ENCODE measurements at places on chromosomes 7 and 10. TPM values are rescaled to one million over a fixed set of nuclear protein-coding genes. Genes with fewer than 3 reads are reported as not detected.

TMEM130 gene
- not detected for total RNA-seq

DNA sequence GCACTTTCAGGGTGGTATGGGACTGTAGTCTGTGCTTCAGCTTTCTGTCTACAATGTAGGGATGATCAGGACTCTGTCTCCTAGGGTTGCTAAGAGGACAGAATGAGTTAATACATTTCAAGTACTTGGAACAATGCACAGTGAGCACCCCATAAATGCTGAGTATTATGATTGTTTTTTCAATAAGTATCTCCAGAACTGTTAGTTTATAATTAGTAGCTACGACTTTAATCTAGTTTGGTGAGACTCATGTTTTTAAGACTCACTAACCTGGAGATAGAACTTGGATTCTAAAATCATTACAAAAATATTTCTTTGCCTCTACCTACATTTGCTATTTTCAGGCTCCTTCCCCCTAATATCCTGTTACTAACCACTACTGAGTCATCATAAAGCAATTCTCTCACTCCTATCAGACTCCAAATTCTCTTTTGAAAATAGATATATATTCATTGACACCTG is 95.3 kb downstream of the CPED1 start:
- DNase-seq = no peak

DNA sequence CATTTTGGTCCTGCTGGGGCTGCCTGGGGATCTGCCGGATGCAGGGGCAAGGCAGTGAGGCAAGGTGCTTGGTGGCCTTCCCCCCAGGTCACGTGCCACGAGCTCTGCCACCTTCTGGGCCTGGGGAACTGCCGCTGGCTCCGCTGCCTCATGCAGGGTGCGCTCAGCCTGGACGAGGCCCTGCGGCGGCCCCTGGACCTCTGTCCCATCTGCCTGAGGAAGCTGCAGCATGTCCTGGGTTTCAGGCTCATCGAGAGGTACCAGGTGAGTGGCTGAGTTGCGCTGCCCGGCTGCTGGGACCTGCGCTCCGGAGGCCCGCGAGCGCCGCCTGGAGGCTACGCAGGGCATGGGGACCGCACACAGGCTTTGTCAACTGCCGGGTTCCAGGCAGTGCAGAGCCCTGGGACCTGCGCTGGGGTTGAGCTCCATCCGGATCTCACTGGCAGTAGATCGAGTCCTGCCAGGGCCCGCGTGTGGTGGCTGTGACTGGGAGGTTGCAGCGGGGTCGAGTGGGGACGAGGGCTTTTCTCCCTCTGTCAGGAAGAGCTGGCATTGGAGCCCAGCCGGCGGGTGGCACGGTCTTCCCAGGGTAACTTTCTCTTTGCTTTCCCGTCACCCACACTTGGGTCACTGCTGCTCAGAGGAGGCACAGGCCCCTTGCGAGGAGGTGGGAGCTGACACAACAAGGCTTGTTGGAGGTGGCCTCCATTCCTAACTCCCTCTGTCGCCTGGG is 21.7 kb downstream of the AMZ1 start:
- DNase-seq = peak; percentile 90

- no peak for DNase-seq
Observed at GRCh38 chr10:17077346-17077781, 52.2 kb downstream of the CUBN start.

DNA sequence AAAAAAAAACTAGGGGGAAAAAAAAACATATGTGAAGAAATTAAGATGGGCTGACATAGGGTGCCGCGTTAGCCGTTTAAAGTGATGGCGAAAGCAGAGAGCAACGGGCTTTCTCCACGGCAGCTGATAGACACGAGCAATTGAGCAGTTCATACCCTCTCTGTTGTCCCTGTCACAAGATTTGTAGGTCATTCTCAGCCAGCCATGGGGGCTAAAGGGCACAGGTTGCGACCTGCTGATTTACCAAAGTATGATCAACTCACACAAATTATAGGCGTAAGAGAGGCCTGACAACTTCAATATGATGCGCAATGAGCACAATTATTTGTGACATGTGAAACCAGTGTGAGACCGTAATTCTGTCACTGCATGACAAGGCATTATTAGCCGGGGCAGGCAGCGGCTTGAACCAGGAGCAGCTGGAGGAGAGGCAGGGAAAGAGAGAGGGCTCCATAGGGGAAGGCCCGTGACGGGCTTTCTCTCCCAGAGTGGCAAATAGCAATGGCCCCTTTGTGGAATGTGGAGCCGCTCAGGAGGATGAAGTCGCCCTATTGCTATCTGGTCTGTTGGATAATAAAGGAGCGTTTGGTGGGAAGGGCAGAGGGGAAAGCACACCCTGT is 195.1 kb upstream of the HABP2 start:
- no peak for DNase-seq

DNA sequence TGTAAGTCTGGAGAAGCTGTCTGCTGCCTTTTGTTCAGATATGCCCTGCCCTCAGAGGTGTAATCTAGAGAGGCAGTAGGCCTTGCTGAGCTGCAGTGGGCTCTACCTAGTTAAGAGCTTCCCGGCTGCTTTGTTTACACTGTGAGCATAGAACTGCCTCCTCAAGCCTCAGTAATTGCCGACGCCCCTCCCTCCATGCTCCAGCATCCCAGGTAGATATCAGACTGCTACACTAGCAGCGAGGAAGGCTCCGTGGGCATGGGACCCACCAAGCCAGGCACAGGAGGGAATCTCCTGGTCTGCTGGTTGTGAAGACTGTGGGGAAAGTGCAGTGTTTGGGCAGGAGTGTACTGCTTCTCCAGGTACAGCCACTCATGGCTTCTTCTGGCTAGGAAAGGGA is 26.4 kb upstream of the CXCL12 start:
- DNase-seq = no peak

DNA sequence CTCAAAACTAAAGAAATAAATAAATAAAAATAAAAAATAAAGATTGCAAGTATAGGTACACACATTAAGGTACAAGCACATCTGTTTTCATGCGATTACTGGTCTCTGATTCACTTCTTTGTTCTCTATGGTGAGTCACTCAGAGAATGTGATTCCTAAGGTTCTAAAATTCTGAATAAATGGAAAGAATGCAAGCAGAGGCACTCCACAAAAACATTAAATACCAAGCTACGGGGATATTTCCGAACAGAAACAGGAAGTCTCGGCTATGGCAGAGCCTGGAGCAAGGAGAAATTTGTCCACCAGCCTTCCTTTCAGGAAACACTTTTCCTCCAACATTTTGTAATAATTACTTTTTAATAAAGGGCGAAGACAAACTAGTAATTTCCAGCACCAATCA is 1.4 kb downstream of the VOPP1 start:
- no peak for DNase-seq

DNA sequence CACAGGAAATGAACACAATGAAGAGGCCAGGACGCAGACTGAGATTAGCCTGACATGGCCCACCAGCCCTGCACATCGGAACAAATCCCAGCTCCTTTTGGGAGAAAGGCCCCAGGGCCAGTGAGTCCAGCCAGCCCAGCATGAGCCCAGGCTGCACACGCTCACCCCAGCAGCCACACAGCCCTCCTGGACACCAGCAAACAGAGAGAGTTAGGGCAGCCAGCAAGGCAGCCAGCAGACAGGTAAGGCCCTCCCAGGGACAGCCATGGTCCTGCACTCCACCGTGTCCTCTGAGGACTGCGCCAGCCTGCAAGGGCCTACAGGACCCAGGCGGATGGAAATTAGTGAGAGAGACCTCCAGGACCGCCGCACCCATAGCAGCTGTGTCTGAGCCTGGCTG is 8.1 kb upstream of the GRID1 start:
- peak; percentile 6 for DNase-seq

GRCh38 chr7:139203992-139204391 is 27.0 kb upstream of the UBN2 start:
- DNase-seq = no peak

DNA sequence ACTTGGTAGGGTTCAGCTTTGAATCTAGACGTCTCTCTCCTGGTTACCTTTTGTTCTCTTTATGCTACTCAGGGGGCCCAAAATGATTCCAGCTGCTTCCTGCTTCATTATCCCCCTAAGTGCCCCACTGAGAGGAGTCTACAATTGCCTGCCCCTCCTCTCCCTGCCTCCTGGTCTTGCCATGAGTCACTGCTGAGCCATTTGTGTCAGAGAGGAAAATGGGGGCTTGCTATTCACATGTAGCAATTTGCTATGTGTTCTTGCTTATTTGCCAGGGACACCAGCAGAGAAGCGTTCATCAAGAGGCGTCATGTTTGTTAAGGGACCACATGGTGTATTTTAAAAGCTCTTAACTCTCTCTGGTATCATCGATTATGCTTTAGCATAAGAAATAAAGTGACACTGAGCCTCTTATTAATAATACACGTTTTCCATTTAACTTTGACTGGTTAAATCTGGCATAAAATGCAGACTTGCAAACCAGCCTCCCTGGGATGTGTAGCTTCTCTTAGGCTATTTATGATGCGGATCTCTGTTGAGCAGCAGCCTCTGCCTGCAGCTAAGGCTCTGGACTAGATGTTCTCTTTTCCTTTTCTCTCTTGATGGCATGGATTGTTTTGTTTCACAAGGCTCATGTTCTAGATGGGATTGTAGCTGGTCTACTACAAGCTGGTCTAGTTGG is 239.3 kb downstream of the AUTS2 start:
- no peak for DNase-seq

All from activated CD4-positive, alpha-beta memory T cell treated with anti-CD3 and anti-CD28 coated beads for 36 hours (primary cell).